ENCODE measurements at places on chromosomes 4 and X.
A peak's percentile ranks its signal among the peaks of the same experiment; 100 is the strongest.

- DNase-seq: peak; percentile 87
These were observed 49.9 kb downstream of the ELF4 start for GRCh38 chrX:130060122-130061069.

DNA sequence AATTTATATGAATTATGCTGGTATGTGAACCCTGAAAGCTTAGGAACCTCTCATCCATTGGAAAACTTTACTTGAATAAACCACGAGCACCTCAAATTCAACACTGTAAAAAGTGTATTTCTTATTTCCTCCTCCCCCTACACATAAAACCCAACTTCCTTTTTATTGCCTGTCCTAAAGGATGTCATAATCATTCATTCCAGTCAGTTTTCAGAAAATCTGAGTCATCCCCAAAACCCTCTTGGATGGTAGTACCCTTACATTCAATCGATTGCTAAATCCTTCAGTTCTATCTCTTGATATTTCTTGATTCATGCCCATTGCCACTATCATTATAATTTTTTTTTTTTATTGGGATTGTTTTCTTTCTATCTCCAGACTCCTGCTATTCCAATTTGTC is 91.1 kb upstream of the ATP8A1 start:
- no peak for DNase-seq

DNA sequence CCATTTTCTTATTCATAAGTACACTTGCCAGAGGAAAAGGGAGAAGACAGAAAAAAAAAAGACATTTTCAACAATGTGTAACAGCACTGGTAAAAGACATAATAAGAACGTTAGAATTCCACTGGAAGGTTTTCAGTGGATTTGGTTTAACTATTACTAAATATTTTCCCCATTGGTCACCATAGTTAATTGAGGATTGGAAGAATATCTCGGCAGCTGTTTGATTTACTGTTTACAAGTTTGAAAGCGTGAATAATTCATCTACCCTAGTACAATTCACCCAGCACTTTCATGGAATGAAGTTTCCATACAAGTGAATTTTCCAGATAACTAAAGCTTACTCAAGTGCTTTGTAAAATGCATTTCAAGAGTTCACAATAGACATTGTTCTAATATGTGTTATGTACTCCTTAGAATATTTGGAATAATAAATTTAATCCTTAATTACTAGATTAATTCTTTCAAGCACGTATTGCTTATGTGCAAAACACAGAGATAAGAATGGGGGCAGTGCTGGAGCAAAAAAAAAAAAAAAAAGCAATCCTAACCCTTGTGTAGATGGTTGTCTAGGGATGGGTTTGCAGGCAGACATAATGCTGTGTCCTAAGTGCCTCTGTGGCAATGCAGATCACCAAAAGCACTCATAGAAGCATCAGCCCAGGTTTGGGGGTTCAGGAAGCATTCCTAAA is 57.1 kb downstream of the ENPEP start:
- no peak for DNase-seq

GRCh38 chrX:12977761-12978204 is 2.9 kb downstream of the TMSB4X start:
- DNase-seq: no peak

DNA sequence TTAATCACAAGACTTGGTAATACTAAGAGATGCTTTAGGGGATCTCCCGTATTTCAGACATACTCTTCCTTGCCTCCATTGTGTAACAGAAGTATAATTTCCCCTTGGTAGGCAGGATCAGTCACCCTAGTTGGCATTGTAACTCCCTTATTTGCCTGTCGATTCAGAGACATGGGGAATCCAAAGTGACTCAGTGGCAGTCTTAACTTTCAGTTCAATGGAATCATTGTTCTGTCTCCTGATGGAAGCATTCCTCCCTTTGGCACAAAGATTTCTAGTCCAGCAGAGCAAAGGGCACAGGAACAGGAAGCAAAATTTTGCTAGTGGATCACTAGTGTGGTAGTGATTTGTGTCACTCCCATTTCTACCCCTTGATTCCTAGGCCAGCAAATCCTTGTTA is 80.4 kb downstream of the DCUN1D4 start:
- DNase-seq: no peak

DNA sequence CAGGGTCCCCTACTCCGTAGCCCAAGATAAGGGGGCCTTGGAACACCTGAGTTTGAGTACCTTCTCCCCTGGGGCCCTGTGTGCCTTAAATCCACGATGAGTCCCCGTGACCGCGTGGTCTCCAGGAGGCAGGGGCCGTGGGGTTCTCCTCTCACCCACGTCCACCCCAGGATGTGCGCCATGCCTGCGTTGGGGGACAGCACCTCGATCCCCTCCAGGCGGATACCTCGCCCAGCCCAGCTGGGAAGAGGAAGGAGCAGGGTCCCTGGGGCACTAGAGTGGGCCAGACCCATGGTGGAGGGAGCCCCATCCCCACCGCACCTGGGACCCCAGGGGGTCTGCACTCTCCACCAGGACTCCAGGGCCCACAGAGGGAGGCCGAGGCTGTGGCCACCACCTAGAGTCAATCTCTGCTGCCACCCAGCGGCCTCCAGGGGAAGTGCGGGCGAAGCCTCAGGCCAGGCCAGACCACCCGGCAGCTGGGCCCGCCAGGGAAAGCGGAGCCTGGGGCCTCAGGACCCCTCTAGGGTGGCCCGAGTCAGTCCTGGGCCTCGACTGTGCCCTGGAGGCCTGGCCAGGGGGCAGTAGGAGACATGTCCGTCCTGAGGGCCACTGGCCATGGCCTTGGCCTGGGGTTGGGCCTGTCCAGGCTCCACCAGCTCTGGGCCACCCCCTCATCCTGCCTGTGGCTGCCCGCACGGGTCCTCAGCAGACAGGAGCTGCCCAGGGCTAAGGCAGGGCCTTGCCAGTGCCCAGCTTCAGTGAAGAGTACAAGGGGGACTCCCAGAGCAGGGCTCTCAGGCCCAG is 55.0 kb downstream of the FAM53A start:
- DNase-seq: peak; percentile 66

- no peak for DNase-seq
These were observed 372.3 kb downstream of the SPOCK3 start for GRCh38 chr4:166862032-166862431.

DNA sequence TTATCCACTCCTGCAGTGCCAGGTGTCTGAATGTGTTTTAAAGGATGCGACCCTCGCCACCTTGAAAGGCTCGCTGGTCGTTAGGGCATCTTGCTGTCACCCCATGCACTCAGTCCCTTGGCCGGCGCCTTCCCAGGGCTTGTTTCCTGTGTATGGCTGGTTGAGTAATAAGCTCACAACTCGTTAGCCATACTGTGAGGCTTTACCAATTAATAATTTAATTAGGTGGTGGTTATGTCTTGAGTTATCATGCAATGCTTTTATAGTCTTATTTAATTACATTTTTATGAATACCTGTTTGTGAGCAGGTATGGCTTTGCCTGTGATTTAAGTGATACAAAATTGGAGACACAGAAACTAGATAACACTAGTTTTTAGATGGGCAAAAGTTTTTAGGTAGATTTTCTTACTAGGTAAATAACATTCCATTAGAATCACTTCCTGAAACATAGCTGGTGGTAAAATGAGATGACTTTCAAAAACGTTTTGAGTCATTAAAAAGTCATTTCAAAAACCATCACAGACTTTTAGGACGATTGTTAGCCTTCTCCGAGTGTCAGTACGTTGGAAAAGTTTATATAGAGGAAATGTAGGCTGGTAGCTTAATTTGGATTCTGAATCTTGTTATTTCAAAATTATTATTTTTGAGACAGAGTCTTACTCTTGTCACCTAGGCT is 18.2 kb downstream of the PTTG2 start:
- peak; percentile 32 for DNase-seq

DNA sequence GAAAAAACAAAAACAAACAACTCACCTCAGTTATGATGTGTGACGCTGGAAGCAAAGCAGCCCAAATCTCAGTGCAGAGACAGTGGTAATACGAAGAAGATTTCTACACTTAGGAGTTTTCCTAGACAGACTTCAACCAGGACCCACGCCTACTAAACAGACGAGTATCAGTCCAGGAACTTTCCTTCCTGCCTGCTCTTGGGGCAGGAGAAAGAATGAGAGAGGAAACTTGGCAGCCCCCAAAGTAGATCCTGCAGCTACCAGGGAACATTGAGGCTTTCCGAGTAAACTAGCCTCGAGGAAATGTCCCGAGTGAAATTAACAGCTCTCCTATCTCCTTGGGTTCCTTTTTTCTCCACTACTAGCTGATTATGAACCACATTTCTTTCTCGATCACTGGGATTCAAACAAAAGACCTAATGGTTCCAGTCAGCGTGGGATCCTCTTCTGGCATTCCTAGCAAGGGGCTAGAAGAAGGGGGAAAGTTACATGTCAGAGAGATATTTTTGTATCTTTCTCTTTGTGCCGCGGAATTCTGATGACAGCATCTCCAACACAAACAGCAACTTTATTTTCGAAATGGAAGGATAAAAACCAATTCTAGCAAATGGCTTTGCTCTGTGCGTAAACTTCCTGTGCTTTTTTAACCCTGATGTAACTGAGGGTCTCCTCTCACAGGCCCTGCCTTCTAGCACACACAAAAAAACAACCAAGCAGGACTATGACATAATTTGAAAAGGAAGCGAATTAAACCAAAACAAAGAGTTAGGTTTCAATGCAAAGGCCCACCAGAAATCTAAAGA is 53.2 kb downstream of the PPM1K start:
- no peak for DNase-seq

DNA sequence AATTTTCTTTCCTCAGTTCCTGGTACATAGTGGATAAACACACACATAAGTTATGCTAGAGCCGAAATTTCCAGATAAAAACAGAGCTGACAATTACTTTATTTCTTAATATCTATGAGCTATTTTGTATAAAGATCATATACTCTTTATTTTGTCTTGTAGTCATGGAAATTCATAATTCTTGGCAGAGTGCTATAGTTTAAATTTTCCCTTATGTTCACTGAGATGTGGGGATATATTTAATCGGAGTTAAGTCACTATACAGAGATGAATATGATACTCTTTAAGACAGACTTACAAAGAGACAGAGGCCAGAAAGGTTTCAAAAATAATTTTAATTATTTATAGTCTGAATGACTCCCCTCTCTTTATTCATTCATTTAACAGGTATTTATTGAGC is 89.7 kb downstream of the PPEF1 start:
- no peak for DNase-seq

DNA sequence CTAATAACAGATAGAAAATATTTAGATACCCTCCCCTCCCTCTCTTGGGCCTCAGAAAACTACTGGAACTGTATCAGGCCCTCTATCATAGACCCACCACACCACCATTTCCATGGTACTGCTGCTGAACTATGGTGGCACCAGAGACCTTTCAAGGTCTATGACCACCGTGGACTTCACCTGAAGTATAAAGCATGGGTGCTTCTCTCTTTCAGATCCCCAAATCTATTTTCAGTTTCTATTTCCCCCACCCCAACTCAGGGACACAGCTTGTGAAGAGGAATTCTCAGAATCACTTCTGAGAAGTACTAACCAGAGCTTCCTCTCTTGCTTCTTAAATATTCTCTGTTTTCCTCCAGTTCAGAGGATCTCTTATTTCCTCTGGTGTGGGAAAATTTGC is 840.8 kb upstream of the HTR2C start:
- DNase-seq: no peak

GRCh38 chr4:67874986-67875385 is 8.8 kb downstream of the TMPRSS11D start:
- peak; percentile 81 for DNase-seq

GRCh38 chr4:91470671-91471070 is 833.1 kb upstream of the GRID2 start:
- DNase-seq: no peak

DNA sequence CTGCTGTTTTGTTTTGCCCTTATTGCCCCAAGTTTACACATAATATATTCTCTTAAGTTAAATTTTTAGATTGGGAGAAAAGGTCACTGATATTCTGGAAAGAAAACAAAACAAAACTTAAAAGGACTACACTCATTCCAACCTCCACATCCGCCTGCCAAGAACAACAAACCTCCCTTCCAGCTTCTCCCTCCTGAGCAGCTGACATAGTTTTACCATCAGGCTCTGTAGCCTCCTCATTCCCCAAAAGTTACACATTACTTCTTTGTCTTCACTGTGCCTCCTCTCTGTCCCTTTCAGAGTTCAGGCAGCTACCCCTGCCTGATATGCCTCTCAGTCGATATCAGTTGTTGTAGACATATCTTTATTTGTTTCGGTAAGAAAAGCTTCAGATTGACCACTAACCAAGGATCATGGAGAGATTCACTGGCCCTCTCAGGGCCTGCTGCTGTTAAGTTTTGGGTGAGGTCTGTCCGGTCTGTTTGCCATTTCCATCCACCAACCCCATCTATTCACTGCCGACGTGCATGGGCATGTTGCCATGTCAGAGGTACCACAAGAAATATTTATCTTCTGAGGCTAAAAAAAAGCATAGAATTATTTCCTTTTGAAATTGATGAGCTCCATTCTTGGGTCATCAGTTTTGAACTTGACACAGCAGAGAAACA is 164.1 kb downstream of the GASK1B start:
- no peak for DNase-seq

GRCh38 chr4:6327220-6327917 is 57.7 kb downstream of the WFS1 start:
- DNase-seq: peak; percentile 68

GRCh38 chrX:154049209-154050112 is 29.8 kb upstream of the IRAK1 start:
- peak; percentile 65 for DNase-seq

- DNase-seq: peak; percentile 41
These were observed 689 bp upstream of the OGT start for GRCh38 chrX:71532078-71532752.

- DNase-seq: no peak
These were observed 111.3 kb downstream of the SHROOM3 start for GRCh38 chr4:76546327-76546726.

DNA sequence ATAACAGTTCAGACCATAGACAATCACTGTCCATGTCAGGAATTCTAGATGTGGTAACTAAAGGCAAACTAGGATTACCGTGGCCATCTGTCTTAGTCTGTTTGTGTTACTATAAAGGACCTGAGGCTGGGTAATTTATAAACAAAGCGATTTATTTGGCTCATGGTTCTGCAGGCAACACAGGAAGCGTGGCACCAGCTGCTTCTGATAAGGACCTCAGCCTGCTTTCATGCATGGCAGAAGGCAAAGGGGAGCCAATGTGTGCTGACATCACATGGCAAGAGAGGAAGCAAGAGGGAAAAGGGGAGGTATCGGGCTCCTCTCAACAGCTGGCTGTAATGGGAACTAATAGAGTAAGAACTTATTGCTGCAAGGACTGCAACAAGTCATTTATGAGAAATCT is 376.7 kb downstream of the GPM6A start:
- no peak for DNase-seq

GRCh38 chr4:76028350-76028765 is 5.1 kb upstream of the CXCL10 start:
- DNase-seq: no peak

DNA sequence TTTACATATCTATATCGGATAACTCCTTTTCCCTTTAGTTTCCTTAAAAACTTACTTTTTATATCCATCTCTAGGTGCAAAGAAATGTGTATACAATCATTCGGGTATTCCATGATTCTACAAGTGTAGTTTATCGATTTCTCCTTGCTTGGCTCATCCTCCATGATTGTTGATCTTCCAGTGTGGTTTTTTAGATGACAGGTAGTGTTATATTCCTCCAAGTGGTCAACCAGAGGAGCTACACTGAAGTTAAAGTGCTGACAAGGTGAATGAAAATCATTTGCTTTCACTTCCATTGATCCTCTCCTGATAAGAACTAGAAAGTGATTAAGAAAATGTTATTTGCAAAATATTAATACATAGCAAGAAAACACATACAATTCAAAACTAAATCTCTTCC is 38.5 kb downstream of the TMEM156 start:
- DNase-seq: no peak
